ENCODE measurements at places on chromosomes 13 and 19. TPM values are rescaled to one million over a fixed set of nuclear protein-coding genes. Genes with fewer than 3 reads are reported as not detected.

- no peak overlapping the region for H3K4me3 ChIP-seq
- DNase-seq: no peak
- H3K36me3 ChIP-seq: no peaks in the 10 kb centered on the region
- no peaks in the 10 kb centered on the region for H3K4me1 ChIP-seq
These were observed 853.2 kb downstream of the UQCRFS1 start for GRCh38 chr19:28359431-28360414.

ZNF208 gene
- not detected for total RNA-seq

DNA sequence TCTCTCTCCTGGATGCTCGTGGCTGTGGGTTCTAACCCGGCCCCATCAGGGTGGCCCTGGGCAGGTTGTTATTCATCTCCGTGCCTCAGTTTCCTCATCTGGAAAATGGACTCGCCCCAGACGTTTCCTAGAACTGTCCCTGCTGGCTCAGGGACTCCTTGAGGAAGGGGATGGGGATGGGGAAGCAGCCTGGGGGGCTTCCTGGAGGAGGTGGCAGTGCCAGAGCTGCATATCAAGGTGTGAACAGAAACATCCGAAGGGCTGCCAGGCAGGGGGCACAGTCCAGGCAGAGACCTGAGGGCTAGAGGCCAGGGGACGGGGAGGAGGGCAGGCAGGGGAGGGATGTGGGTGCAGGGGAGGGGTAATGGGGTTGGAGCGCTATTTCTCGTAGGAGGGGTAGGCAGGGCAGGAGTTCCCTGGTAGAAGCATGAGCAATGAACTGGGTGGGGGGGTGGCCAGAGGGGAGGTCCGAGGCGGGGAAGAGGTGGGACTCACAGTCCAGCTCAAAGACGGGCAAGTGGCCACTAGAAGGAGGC, 3.6 kb upstream of the ELANE start:
- H3K4me1 ChIP-seq: peaks cover 16% of the 10 kb centered on the region
- H3K27me3 ChIP-seq: peaks cover 12% of the 10 kb centered on the region
- H3K36me3 ChIP-seq: peaks cover 1% of the 10 kb centered on the region
- no peak for DNase-seq
- H3K4me3 ChIP-seq: no peak overlapping the region
- no peak overlapping the region for H3K27ac ChIP-seq

PALM3 gene
- 0.82 TPM for total RNA-seq

- H3K4me3 ChIP-seq: no peak overlapping the region
- H3K36me3 ChIP-seq: no peaks in the 10 kb centered on the region
- no peaks in the 10 kb centered on the region for H3K4me1 ChIP-seq
- H3K27ac ChIP-seq: no peak overlapping the region
These were observed 17.6 kb upstream of the SPATA13 start for GRCh38 chr13:24142886-24143285.

- DNase-seq: no peak
- no peak overlapping the region for H3K27ac ChIP-seq
- H3K4me1 ChIP-seq: no peaks in the 10 kb centered on the region
- H3K4me3 ChIP-seq: no peak overlapping the region
- peaks cover 2% of the 10 kb centered on the region for H3K27me3 ChIP-seq
These were observed 221.2 kb downstream of the ZNF536 start for GRCh38 chr19:30593356-30593755.

- no peaks in the 10 kb centered on the region for H3K27me3 ChIP-seq
- no peak for DNase-seq
- peak overlapping the region; percentile 96 for H3K27ac ChIP-seq
- H3K36me3 ChIP-seq: peaks cover 5% of the 10 kb centered on the region
- H3K4me1 ChIP-seq: peaks cover 68% of the 10 kb centered on the region
- H3K4me3 ChIP-seq: peak overlapping the region; percentile 90
These were observed 38.8 kb downstream of the ARHGEF7 start for GRCh38 chr13:111153977-111154332.

GRCh38 chr13:99282264-99283231, 24.4 kb upstream of the GPR18 start:
- H3K4me1 ChIP-seq: peaks cover 62% of the 10 kb centered on the region
- H3K36me3 ChIP-seq: peaks cover 7% of the 10 kb centered on the region
- H3K4me3 ChIP-seq: no peak overlapping the region
- H3K27ac ChIP-seq: peak overlapping the region; percentile 81
- DNase-seq: no peak
- no peaks in the 10 kb centered on the region for H3K27me3 ChIP-seq

DNA sequence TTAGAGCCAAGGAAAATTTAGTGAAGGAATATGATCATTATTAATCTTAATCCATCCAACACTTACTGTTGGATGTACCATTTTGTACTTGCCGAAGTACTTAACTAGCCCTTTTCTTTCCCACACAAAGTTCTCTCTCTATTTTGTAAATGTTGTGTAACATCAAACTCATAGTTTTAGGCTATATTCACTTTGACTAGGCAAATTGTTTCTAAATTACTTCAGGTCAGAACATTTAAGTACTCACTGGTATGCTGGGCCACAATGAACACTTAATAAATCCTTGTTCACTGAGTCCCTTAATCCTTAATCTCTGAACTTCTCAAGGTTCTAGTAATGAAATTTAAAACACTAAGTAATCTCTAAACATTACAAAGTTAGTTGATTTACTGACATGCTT, 49.3 kb upstream of the EEF1AKMT1 start:
- no peak overlapping the region for H3K4me3 ChIP-seq
- peaks cover 41% of the 10 kb centered on the region for H3K4me1 ChIP-seq
- no peaks in the 10 kb centered on the region for H3K27me3 ChIP-seq
- no peak overlapping the region for H3K27ac ChIP-seq

DNA sequence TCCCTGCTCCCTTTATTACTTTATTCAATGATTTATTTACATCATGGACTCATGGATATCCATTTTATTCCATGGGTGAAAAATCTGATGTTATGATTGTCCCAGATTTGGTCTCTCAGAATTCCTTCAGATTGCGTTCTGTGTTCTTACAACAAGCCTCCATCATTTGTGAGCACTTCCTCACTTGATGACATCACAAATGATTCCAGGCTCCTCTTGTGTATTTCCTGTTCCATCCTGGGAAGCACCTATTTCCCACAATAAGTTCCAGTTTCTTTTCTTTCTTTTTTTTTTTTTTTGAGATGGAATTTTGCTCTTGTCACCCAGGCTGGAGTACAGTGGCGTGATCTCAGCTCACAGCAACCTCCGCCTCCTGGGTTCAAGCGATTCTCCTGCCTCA, 6.7 kb downstream of the ACP7 start:
- no peak for DNase-seq
- H3K36me3 ChIP-seq: no peaks in the 10 kb centered on the region
- H3K4me1 ChIP-seq: no peaks in the 10 kb centered on the region
- peaks cover 54% of the 10 kb centered on the region for H3K27me3 ChIP-seq

DNA sequence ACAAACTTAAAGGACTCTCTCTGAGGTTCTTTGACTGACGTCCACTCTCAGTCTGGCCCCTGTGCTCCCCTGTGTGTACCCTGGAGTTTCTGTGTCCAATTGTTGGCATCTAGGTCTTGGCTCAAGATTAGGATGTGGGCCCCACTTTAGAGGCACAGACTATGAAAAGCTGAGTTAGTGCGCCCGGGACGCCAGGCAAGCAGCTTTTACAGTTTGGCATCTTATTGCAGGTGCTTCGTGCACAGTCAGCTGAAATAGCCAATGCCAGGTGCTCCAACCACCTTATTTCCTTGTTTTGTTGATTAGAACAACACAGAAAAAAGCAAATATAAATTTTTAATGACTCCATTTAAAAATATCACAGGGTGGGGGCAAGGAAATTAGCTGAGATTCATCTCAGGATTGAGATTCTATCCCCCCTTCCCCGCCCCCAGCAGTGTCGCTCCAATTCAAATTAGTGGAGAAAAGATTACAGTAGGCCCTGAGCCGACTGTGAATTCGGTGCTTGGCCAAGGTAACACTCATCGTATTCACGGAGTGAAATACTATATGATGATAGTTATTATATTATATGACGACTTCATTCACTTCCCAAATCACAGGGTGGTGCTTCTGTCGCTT, 4.3 kb downstream of the SOX1 start:
- peaks cover 17% of the 10 kb centered on the region for H3K4me1 ChIP-seq
- peaks cover 4% of the 10 kb centered on the region for H3K36me3 ChIP-seq
- peaks cover 60% of the 10 kb centered on the region for H3K27me3 ChIP-seq
- DNase-seq: no peak
- H3K27ac ChIP-seq: no peak overlapping the region
- no peak overlapping the region for H3K4me3 ChIP-seq

PLPP2 gene
- total RNA-seq: 4.1 TPM

NLRP12 gene
- total RNA-seq: not detected

DNA sequence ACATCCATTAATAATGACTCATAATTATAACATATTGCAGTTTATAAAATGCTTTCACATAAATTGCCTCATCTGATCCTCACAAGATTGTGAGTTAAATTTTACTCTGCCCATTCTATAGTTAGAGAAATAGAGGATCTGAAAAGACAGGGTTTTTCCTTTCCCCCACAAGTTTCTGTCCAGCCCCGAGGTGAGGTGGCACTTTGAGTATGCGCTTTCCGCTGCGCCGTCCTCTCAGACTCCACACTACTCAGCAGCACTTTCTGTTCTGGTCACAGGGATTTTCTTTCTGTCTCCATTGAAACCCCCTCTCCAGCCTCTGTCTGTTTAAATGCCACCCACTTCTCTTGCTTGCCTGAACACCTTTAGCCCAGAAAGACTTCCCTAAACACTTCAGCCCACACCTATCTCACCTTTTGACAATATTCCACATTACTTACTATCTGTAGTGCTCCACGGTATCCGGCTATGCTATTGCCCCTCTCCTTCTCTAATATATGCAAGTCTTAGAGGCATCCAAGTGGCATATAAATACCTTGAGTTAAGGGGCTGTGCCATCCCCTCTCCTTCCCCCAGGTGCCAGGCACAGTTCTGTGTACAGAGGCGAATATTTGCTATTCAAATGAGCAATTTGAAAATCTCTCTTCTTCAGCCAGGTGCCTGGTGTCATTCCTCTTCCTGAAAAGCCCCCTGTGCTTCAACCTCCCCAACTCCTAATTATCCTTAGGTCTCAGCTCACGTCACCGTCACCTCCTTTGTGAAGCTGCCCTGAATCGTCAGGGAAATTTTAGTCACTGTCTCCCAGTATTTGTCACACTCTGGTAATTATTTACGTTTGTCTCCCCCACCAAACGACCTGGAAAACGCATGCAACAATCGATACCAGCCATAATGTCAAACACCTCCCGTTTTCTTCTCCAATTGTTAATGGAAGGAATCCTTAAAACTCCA, 268.7 kb downstream of the NHLRC3 start:
- no peak overlapping the region for H3K4me3 ChIP-seq
- H3K4me1 ChIP-seq: peaks cover 60% of the 10 kb centered on the region
- DNase-seq: no peak
- peak overlapping the region; percentile 41 for H3K27ac ChIP-seq

DNA sequence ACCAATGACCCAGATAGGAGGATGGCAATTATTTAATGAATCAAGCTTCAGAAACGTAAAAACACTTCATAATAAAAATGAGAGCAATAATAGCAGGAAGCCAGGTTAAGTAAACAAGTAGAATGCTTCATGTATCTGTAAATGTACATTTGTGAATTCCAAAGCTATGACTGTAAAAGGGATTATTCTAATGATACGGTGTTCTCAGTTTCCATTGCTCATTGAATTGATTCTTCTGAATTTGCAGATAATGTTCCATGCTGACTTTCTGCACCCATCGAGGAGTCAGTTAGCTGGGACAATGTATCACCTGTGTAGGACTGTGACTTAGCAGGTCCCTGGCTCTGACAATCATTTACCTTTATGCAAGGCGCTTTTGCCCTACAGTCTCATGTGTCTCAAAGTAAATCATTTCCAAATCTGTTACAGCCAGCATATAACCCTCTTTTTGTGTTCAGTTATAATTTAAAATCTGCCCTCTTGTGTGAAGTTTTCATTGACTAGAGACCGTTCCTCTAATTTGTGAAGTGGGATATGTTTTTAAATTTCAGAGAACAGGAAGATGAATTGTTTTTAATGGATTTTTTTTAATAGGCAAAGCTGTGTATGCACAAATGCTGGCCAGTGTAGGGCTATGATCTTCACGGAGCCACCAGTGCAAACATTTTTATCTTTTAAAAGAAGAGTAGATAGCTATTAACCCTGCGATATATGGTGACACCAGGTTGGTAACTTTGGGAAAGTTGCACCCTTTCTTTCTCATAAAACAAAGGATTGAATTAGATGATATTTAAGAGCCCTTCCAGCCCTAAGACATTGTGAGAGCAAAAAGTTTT, 267.1 kb downstream of the KLF5 start:
- DNase-seq: no peak
- H3K36me3 ChIP-seq: no peaks in the 10 kb centered on the region
- no peak overlapping the region for H3K27ac ChIP-seq

CALR3 gene
- not detected for total RNA-seq

MUC16 gene
- not detected for total RNA-seq

PSG7 gene
- not detected for total RNA-seq

GRCh38 chr13:44165221-44165888, 208.3 kb upstream of the SERP2 start:
- no peak overlapping the region for H3K4me3 ChIP-seq
- DNase-seq: no peak
- H3K27me3 ChIP-seq: no peaks in the 10 kb centered on the region
- peaks cover 8% of the 10 kb centered on the region for H3K4me1 ChIP-seq
- no peak overlapping the region for H3K27ac ChIP-seq
- no peaks in the 10 kb centered on the region for H3K36me3 ChIP-seq

GRCh38 chr19:6733338-6734095, 3.9 kb downstream of the GPR108 start:
- no peaks in the 10 kb centered on the region for H3K27me3 ChIP-seq
- H3K36me3 ChIP-seq: peaks cover 9% of the 10 kb centered on the region
- no peak for DNase-seq
- H3K4me3 ChIP-seq: no peak overlapping the region
- H3K27ac ChIP-seq: no peak overlapping the region

- H3K27me3 ChIP-seq: no peaks in the 10 kb centered on the region
- DNase-seq: no peak
These were observed 3.1 kb downstream of the ABHD17A start for GRCh38 chr19:1882089-1882785.

FAM216B gene
- not detected for total RNA-seq

GRCh38 chr19:15897026-15897737, 692 bp downstream of the CYP4F2 start:
- no peaks in the 10 kb centered on the region for H3K27me3 ChIP-seq
- no peaks in the 10 kb centered on the region for H3K36me3 ChIP-seq
- H3K4me3 ChIP-seq: no peak overlapping the region
- H3K27ac ChIP-seq: no peak overlapping the region
- no peaks in the 10 kb centered on the region for H3K4me1 ChIP-seq

DNA sequence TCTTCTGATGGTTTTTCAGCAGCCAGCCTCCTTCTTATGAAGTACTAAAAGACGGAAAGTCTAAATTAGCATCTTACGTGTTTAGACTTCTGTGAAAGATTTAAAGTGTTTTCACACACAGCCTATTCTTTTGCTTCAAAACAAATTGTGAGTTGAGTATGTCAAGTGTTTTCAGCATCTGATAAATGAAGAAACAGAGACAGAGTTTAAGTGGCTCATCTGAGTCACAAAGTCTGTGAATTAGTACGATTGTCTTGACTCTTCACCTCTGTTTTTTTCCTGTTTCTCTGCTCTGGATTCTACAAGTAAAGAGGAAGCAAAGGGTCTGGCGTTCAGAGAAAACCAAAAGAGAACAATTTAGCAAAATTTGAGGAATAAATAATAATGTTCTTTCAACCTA, 116.4 kb downstream of the FRY start:
- no peak overlapping the region for H3K27ac ChIP-seq
- no peak overlapping the region for H3K4me3 ChIP-seq
- DNase-seq: no peak
- H3K4me1 ChIP-seq: peaks cover 14% of the 10 kb centered on the region
- H3K27me3 ChIP-seq: no peaks in the 10 kb centered on the region

GRCh38 chr19:48935864-48936263, 2.4 kb downstream of the DHDH start:
- no peak overlapping the region for H3K4me3 ChIP-seq
- no peak overlapping the region for H3K27ac ChIP-seq
- H3K4me1 ChIP-seq: peaks cover 8% of the 10 kb centered on the region
- no peaks in the 10 kb centered on the region for H3K36me3 ChIP-seq
- peaks cover 3% of the 10 kb centered on the region for H3K27me3 ChIP-seq
- DNase-seq: no peak

CCL25 gene
- total RNA-seq: not detected
